ENCODE measurements at places on chromosomes 11 and 22. TPM values are rescaled to one million over a fixed set of nuclear protein-coding genes. Genes with fewer than 3 reads are reported as not detected.

The GRM5 gene
- not detected for total RNA-seq

The SOX6 gene
- not detected for total RNA-seq

The KRTAP5-3 gene
- not detected for total RNA-seq

The MMP1 gene
- total RNA-seq: 19.7 TPM

The APOBEC3B gene
- 4.9 TPM for total RNA-seq

The SPDYC gene
- total RNA-seq: not detected

The MRPL16 gene
- 58.4 TPM for total RNA-seq

The ACR gene
- total RNA-seq: not detected

The BRSK2 gene
- 8.6 TPM for total RNA-seq

The DCPS gene
- total RNA-seq: 16.6 TPM

The THRSP gene
- not detected for total RNA-seq

The TRIOBP gene
- 41.4 TPM for total RNA-seq

All from A172 (cell line).